ENCODE measurements at places on chromosomes 3 and 15. TPM values are rescaled to one million over a fixed set of nuclear protein-coding genes. Genes with fewer than 3 reads are reported as not detected.

The KNL1 gene
- total RNA-seq, result 83.2 TPM

The SLC30A4 gene
- total RNA-seq, result 5.8 TPM

The CTDSPL2 gene
- total RNA-seq, result 135 TPM

The MKRN2 gene
- 39.1 TPM for total RNA-seq

The PSMA4 gene
- 399 TPM for total RNA-seq

The ZMYND10 gene
- total RNA-seq, result not detected

The FRMD5 gene
- total RNA-seq, result 10.5 TPM

The VPS8 gene
- total RNA-seq, result 43.9 TPM

The DNAJA4 gene
- total RNA-seq, result 0.09 TPM

The ATP13A3 gene
- total RNA-seq, result 135 TPM

The RLBP1 gene
- total RNA-seq, result 0.16 TPM

The GNAT1 gene
- not detected for total RNA-seq

- DNase-seq, result peak; percentile 63
Observed at GRCh38 chr15:90071220-90071807, 31.0 kb downstream of the IDH2 start.

DNA sequence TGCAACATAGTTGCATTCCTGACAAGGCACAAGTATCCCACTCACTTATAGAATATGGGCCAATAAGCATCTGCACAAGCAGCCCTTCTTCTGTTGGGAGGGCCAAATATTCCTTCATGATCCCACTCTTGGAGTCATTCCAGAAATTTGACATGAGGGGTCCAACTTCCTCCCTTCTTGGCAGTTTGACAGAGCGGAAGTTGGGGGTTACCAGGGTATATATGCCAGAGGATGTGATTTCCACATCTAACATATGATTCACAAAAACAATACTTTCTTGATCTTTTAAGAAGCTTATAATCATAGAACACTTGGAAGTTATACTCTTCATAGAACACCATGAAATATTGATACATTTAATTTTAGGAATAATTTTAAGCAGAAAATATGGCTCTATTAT, 100.9 kb upstream of the CRBN start:
- no peak for DNase-seq

- no peak for DNase-seq
Observed at GRCh38 chr3:162117961-162118360, 621.4 kb downstream of the OTOL1 start.

GRCh38 chr3:23164746-23165145, 38.4 kb upstream of the UBE2E2 start:
- no peak for DNase-seq

DNA sequence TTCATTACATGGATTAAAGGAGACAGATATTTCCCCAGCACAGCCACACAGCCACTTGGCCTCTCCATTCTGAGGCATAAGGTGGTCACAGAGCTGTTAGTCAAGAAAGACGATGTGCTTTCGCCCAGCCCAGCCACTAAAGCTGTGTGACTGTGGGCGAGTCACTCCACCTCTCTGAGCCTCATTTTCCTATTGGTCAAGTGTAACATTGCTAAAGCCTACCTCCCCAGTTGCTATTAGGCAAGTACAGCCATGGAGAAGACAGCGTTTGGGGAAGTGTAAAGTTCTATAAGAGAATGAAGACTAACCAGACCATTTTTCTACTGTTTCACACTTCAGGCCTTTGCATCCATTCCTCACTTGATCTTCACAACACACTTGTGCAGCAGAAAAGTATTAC, 24.1 kb downstream of the TMEM40 start:
- DNase-seq, result no peak

DNA sequence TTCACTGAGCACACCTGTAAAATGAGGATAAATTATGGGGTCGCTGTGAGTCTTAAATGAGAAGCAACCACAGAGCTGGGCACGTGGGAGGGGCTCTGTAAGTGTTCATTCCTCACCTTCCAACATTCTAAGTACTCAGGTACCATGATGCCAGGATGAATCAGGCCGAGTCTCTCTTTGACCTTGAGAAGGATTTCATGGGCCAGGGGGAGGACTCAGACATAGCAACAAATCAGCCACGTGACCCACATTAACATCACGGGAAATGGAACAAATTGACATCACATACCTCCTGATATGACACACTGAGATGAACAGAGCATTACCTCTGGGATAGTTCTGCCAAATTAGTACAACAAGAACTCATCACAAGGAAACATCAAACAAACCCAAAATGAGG, 35.2 kb upstream of the USP3 start:
- DNase-seq, result no peak

- no peak for DNase-seq
Observed at GRCh38 chr15:40399370-40399769, 6.2 kb upstream of the IVD start.

- DNase-seq, result no peak
Observed at GRCh38 chr15:68209735-68210408, 4.7 kb upstream of the CALML4 start.

DNA sequence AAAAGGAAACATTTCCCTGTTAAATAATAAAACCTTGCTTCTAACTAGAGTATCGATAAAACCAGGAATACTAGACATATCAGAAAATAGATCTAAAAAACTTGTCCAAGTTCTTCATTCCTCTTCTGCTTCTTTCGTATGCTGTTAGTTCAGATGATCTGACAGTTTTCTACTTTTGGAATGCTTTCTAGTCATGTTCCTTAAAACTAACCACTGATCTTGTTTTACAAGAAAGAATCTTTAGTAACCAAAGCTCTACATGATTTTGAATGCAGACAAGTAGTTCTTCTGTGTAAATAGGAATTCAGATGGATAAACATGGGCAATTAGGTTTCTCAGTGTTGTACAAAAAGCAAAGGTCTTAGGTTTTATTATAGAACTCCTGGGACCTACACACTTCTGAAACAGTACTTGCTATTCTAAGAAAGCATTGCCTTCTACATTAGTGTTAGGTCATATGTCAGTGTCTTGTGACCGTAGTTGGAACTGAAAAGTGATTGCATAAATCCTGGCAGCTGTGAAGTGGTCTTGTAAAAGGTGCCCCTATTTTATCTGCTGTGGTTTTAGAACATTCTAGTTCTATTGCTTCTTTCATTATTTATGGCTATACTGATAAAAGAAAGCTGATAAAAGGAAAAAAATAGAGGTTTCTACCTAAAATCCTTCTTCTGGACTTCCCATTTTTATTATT, 40.7 kb downstream of the SNRK start:
- no peak for DNase-seq

GRCh38 chr3:28244491-28244890, 3.1 kb downstream of the CMC1 start:
- DNase-seq, result no peak

DNA sequence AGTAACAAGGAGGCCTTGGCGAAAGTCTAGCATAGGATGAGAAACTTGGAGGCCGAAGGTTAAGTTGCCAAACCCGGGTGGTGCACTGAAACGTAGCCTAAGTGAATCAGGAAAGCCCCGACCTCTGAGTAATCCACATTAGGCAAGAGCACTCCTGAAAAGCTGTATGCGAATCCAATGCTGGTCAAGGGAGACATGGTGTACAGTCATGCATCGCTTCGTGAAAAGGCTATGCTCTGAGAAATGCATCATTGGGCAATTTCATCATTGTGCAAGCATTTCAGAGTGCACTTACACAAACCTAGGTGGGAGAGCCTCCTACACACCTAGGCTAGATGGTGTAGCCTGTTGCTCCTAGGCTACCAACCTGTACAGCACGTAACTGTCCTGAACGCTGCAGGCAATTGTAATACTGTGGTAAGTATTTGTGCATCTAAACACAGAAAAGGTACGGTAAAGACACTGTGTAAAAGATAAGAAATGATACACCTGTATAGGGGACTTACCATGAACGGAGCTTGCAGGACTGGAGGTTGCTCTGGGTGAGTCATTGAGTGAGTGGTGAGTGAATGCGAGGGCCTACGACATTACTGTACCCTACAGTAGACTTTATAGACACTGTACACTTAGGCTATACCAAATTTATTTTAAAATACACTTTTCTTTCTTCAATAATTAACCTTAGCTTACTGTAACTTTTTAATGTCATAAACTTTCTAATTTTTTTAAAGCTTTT, 222.5 kb downstream of the SHQ1 start:
- DNase-seq, result no peak

- no peak for DNase-seq
Observed at GRCh38 chr15:70291305-70292075, 193.8 kb upstream of the TLE3 start.

DNA sequence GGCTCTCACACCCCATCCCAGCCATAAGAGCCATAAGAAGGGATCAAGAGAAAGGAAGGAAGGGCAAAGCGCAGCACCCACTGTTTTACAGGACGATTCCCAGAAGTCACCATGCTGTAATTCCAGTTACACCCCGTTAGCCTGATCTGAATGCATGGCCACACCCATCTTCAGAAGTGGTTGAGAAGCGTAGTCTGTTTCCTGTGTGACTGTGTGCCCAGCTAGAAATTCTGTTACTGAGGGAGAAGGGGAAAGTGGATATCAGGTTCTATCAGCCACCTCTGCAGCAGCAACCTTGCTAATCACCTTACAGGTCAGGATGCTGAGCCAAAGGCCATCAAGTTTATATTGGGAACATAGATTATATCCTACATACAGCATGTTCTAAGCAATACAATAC, 260.0 kb downstream of the ABHD5 start:
- no peak for DNase-seq

- no peak for DNase-seq
Observed at GRCh38 chr3:102258666-102259227, 176.1 kb upstream of the ZPLD1 start.

- DNase-seq, result no peak
Observed at GRCh38 chr15:50549326-50549725, 2.9 kb upstream of the USP50 start.

DNA sequence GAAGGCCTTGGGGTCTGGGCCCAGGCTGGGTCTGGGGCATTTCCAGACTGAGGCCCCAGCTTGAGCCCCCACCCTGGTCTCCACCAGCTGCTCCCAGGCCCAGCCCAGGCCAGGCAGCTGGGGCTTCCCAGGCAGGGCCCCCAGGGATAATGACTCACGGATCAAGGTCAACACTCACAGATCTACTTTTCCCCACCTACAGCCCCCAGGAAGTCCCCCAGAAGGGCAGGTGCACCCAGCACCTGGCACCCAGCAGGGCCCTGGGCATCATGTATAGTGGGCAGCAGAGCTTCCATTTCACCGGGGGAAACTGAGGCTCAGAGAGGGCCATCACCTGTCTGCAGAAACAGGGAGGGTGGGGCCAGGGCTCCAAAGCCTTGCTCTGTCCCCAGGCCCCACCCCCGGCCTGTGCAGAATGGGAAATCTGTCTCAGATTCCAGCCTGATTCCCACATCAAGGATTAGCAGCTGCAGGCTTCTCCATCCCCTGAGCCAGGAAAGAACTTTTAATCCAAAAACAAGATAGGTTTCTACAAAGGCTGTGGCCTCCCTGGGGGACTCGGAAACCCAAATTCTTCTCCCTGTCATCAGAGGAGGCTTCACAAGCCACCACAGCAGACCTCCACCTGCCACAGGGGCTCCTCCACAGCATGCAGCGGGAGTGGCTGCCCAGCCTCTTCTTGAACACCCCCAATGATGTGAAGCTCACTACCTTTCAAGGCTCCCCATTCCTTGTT, 49.8 kb downstream of the IQSEC1 start:
- DNase-seq, result no peak

- no peak for DNase-seq
Observed at GRCh38 chr3:105352976-105353375, 13.7 kb upstream of the ALCAM start.

GRCh38 chr15:85673326-85673725, 121.4 kb downstream of the KLHL25 start:
- DNase-seq, result no peak

- no peak for DNase-seq
Observed at GRCh38 chr3:188993181-188993580, 178.6 kb upstream of the TPRG1 start.

DNA sequence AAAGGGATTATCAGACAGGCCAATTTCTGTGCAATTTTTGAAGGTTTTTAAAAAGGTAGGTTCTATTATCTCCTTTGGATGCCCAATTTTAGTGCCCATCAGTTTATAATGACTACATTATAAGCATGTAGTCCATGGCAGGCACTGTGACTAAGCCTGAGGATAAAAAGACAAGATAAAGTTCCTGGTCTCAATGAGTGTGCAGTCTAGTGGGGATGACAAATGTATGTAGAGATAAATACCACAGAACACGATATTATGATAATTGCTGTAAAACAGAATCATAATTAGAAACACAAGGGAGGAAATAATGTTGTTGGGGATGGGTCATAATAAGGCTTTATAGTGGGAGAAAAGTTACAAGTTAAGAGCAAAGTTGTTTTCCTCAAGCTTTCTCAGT, 163.1 kb downstream of the ZNF385D start:
- no peak for DNase-seq

- DNase-seq, result no peak
Observed at GRCh38 chr15:27328608-27329007, 357.6 kb downstream of the GABRG3 start.

DNA sequence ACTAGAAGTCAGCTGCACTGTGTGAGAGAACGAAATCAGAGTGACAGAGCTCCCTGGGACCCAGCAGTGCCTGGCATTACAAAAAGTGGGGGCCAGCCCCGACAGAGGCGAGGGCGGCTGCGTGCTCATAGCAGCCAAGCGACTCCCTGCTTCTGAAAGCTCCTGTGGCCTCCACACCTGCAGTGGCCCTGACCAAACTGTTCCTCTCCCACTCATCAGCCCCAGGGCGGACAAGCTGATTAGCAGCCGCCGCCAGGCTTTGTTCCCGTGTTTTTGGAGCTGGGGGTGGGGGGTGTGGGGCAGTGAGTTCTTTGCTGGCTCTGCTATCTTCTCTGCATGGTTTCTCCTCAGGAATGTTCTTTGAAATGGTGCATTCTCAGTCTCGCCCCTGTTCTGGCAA, 58.1 kb downstream of the DGKG start:
- no peak for DNase-seq

GRCh38 chr15:59998305-59998949, 5.7 kb upstream of the FOXB1 start:
- DNase-seq, result no peak

DNA sequence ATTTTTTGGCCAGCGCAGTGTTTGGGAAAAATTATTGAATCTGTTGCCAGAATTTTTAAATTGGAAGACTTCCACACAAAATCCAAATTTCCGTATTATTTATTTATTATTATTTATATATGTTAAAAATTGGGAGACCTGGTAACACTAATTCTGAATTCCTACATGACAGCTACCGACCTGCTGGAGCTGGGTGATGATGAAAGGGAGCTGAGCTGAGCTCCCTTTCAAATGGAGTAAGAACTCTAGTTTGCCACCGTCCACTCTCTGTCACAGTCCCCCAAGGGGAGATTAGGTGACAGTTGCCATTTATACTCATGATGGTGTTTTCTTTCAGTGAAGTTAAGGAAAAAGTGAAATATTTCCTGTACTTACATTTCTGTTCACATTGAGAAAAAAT, 1.4 kb downstream of the CRTC3 start:
- DNase-seq, result no peak

DNA sequence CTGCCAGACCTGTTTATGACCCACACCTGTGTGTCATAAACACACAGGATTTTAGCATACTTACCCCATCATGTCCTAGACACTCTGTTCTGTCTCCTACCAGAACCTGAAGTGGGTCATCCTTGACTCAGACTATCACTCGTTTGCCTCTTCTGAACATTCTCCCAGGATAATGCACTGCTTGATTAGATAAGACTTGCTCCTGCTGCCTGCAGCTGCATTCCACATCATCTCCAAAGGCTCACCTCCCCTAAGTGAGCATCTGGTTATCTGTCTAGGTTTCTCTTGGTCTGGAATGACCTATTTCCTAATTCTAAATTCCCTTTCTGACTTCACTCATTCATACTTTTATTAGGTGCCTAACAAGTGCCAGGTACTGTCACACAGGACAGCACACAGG, 332.1 kb downstream of the NTRK3 start:
- DNase-seq, result no peak

- no peak for DNase-seq
Observed at GRCh38 chr3:5498981-5499380, 311.5 kb downstream of the EDEM1 start.

Measured in SJSA1 (cell line).